ENCODE measurements at places on chromosomes 5 and 9.

GRCh38 chr5:150394912-150395687 is 17.6 kb downstream of the CD74 start:
- no peak overlapping the region for H3K27ac ChIP-seq
- no peaks in the 10 kb centered on the region for H3K27me3 ChIP-seq
- DNase-seq: no peak
- H3K4me1 ChIP-seq: no peaks in the 10 kb centered on the region
- peaks cover 47% of the 10 kb centered on the region for H3K36me3 ChIP-seq

DNA sequence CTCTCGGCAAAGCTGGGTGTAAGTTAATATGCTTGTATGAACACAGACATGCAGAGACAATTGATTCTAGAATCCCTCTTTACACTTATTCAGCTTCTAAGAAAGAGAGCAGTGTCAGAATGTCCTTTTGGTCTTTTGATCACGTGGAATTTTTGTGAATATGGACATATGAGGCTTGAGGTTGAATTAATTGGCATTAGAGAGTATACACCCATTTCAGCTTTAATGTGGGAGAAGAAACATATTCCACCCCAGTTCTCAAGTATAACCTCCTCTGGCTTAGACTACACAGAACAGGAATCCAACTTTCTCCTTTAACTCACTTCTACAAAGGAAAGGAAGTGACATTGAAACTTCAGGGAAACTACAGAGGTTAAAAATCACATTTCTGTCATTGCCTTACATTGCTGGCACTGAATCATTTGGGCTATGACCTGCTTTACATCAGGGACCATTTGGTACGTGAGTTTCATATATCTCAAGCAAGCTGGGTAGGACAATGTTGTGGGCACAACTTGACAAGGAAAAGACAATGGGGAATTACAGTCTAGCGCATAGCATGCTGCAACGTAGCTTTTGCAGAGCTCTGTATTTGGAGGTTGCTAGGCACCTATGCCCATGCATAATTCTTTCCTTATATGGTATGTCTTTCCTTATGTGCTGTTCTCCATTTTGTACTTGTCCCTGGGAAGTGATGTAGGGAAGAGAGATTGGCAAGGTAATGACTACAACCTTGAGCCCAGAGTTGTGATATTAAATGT is 19.5 kb downstream of the DAB2 start:
- no peak for DNase-seq
- H3K27ac ChIP-seq: no peak overlapping the region
- no peaks in the 10 kb centered on the region for H3K36me3 ChIP-seq
- H3K4me1 ChIP-seq: no peaks in the 10 kb centered on the region
- H3K4me3 ChIP-seq: no peak overlapping the region

DNA sequence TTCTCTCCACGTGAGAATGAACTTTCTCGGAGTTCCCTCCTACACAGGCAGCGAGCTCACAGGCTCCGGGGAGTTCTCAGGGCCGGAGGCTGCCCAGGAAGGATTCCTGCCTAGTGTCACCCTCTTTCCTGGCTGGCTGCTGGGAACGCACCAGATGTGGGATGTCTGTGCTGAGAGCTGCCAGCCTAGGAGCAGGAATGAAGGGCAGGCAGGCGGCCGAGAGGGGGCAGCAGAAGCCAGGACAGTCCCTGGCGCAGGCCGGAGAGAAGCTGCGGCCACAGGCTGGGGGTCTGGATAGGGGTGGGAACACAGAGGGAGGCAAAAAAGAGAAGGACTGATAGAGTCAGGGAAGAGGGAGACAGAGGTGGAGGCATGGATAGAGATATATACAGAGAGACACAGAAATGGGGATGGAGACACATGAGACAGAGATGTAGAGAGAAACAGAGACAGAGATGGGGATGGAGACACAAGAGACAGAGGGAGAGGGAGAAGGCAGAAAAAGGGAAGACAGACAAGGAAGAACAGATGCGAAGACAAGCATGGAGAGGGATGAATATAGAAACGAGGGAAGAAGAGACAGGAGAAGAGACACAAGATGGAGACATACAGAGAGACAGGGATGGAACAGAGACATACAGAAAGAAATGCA is 25.3 kb upstream of the ENHO start:
- DNase-seq: peak; percentile 31
- no peaks in the 10 kb centered on the region for H3K36me3 ChIP-seq
- no peak overlapping the region for H3K4me3 ChIP-seq

GRCh38 chr5:169696621-169697510 is 59.8 kb downstream of the DOCK2 start:
- no peaks in the 10 kb centered on the region for H3K27me3 ChIP-seq
- peaks cover 11% of the 10 kb centered on the region for H3K4me1 ChIP-seq
- DNase-seq: no peak

DNA sequence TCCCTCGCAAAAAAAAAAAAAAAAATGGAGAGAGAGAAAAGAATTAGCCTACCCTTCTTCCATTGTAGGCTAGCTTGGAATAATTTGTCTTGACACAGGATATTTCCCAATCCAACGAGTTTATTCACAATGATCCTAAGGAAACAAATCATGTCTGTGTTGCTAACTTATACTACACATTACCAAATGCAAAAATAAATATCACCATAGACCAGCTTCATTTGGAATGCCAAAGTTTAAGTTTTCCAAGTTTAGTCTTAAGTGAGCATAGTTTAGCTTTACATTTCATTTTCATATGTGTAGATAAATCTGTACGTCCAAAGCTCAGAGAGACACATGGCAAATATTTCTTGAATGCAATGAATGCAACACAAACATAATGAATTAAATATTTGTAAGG is 1106.2 kb upstream of the DMAC1 start:
- no peaks in the 10 kb centered on the region for H3K36me3 ChIP-seq
- H3K4me3 ChIP-seq: no peak overlapping the region
- H3K27me3 ChIP-seq: no peaks in the 10 kb centered on the region

DNA sequence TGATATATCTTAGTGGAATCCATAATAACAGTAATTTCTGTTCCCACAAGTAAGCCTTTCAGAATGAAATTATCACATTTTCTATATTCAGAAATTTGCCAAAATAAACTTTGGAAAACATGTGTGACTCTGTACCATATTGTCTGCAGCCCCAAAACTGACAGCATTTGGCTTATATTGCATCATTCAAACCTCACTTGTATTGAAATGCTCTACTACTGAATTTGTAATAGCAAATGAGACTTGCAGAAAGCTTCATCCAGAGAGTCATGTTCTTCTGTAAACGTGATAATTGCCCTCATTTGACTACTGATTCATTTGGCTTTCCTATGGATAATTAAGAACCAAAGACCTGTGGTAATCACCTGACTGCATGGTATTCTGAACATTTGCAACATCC is 1249.5 kb upstream of the CDH18 start:
- H3K36me3 ChIP-seq: no peaks in the 10 kb centered on the region
- no peak overlapping the region for H3K27ac ChIP-seq
- H3K4me1 ChIP-seq: no peaks in the 10 kb centered on the region
- H3K27me3 ChIP-seq: no peaks in the 10 kb centered on the region
- no peak overlapping the region for H3K4me3 ChIP-seq

- H3K27ac ChIP-seq: no peak overlapping the region
- H3K27me3 ChIP-seq: no peaks in the 10 kb centered on the region
- H3K4me3 ChIP-seq: no peak overlapping the region
- H3K36me3 ChIP-seq: no peaks in the 10 kb centered on the region
- H3K4me1 ChIP-seq: peaks cover 1% of the 10 kb centered on the region
These were observed 70.5 kb upstream of the BOD1 start for GRCh38 chr5:173686950-173687349.

DNA sequence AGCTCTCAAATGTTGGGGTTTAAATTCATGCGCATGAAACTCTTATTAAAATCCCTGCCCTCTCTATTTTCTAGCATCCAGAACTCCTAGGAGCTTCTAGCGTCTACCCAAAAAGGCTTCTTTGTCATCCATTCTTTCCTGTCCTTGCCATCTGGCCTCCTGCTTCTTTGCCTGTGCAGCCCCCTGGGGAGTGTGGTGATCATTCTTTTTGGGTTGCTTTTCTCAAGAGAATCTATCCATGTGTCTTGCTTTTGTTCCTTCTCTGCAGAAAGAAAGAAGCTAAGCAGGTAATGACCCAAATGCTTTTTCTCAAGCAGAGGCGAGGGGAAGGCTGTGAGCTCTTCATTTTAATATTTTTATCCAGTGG is 26.6 kb downstream of the SKP2 start:
- H3K27me3 ChIP-seq: no peaks in the 10 kb centered on the region
- no peak overlapping the region for H3K4me3 ChIP-seq
- H3K36me3 ChIP-seq: peaks cover 77% of the 10 kb centered on the region
- no peak overlapping the region for H3K27ac ChIP-seq
- H3K4me1 ChIP-seq: peaks cover 5% of the 10 kb centered on the region
- no peak for DNase-seq

DNA sequence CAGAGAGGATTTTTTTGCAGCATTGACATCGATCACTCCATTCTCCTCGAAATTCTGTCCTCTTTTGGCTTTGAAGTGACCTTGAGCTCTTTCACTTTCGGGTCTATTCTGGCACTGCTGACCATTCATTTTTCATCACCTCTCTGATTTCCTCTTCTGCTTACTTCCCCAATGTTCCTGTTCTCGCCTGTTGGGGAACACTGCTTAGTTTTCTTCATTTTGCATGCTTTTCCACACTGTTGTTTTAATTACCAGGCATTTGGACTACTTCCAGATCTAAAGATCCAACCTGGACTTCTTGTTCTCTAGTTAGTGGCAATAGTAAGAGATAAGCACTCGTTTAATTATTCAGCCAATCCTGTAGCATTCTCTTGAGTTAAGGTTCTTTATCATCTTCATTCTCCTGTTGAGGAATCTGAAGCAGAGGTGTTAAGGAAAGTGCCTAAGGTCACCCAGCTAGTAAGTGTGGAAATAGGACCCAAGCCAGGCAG is 53.4 kb downstream of the MAN2A1 start:
- peaks cover 30% of the 10 kb centered on the region for H3K36me3 ChIP-seq
- no peak overlapping the region for H3K4me3 ChIP-seq
- H3K4me1 ChIP-seq: peaks cover 23% of the 10 kb centered on the region
- DNase-seq: no peak

DNA sequence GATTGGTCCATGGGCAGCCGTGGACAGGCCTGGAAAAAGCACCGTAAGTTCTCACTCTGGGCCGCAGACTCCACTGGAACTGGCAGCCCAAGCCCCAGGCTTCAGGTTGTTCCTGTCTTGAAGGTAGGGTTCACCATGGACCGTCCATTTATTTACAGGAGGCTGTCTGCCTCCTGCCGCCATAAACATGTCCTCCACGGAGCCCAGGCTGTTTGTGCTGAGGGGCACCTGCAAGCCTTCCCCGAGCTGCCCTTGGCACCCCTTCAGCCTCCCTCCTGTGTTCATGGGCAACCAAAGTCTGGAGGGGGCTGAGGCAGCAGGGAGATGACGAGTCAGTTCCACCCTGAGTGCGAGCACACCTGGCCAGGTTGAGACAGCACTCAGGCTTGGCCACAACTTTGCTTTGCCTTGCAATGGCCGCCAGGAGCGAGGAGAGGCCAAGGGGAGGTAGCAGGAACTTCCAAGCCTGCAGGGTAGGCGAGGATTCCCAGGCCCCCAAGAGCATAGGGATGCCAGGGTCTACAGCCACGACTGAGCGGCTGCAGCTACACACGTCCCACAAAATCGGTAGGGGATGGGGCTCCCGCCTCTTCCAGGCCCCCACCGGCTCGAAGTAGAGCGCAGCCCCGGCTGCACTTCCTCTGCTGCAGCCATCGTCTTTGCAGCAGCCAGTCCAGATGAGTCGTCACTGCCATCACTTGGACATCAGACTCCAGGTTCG is 1625.6 kb upstream of the ACO1 start:
- H3K36me3 ChIP-seq: no peaks in the 10 kb centered on the region
- no peaks in the 10 kb centered on the region for H3K27me3 ChIP-seq
- no peak overlapping the region for H3K27ac ChIP-seq
- no peak for DNase-seq

DNA sequence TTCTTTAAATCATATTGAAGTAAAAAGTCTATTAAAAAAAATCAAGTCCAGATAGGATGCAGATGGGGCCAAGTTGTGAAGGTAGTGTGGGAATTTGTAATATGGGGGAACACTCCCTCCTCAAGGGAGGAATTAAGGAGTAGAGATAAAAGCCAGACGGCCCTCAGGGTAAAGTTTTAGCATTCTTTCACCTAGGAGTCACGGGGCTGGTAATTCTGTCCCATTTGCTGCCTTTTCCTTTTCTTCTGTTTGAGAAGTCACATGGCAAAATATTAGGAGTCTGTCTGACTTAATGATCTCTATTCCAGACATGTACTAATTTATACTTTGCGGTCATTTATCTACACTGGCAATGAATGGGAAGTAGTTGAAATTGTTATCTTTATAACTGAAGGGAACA is 61.9 kb downstream of the SNX24 start:
- no peaks in the 10 kb centered on the region for H3K36me3 ChIP-seq
- no peak overlapping the region for H3K4me3 ChIP-seq
- H3K27ac ChIP-seq: no peak overlapping the region

DNA sequence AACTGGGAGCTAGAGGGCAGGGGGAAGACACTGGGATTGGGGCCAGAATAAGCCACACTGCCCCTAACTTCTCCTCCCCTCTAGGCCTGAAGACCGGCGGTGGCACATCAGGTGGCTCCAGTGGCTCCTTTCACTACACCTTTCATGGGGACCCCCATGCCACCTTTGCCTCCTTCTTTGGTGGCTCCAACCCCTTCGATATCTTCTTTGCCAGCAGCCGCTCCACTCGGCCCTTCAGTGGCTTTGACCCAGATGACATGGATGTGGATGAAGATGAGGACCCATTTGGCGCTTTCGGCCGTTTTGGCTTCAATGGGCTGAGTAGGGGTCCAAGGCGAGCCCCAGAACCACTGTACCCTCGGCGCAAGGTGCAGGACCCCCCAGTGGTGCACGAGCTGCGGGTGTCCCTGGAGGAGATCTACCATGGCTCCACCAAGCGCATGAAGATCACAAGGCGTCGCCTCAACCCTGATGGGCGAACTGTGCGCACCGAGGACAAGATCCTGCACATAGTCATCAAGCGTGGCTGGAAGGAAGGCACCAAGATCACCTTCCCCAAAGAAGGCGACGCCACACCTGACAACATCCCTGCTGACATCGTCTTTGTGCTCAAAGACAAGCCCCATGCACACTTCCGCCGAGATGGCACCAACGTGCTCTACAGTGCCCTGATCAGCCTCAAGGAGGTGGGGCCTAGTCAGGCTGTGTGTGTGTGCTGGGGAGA is 6.8 kb downstream of the DNAJB5 start:
- H3K27me3 ChIP-seq: no peaks in the 10 kb centered on the region
- no peak overlapping the region for H3K27ac ChIP-seq
- no peak overlapping the region for H3K4me3 ChIP-seq
- peaks cover 17% of the 10 kb centered on the region for H3K4me1 ChIP-seq
- no peak for DNase-seq

GRCh38 chr5:178902849-178903248 is 7.1 kb downstream of the ZFP2 start:
- no peak overlapping the region for H3K4me3 ChIP-seq
- no peaks in the 10 kb centered on the region for H3K27me3 ChIP-seq
- H3K4me1 ChIP-seq: no peaks in the 10 kb centered on the region
- no peak overlapping the region for H3K27ac ChIP-seq
- H3K36me3 ChIP-seq: no peaks in the 10 kb centered on the region
- no peak for DNase-seq

DNA sequence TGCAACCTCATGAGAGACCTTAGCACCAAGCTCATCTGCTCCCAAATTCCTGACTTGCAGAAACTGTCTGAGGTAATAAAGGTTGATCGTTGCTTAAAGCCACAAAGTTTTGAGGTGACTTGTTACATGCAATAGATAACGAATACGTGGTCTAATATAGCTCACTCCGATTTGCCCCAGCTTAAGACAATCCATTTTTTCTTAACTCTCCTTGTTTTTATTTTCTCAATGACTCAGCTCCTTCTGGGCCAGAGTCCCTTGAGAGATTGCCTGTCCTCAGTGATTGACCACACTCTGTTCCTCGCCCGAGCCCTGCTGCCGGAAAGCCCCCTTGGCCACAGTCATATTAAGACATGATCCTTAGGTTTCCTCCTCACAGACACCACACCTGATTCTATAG is 63.7 kb upstream of the FANCC start:
- peaks cover 38% of the 10 kb centered on the region for H3K27me3 ChIP-seq
- H3K4me1 ChIP-seq: no peaks in the 10 kb centered on the region
- no peak for DNase-seq
- no peak overlapping the region for H3K27ac ChIP-seq
